RCC 7860 (cell line): ENCODE measurements at places on chromosomes 13 and 19.
A peak's percentile ranks its signal among the peaks of the same experiment; 100 is the strongest.

DNA sequence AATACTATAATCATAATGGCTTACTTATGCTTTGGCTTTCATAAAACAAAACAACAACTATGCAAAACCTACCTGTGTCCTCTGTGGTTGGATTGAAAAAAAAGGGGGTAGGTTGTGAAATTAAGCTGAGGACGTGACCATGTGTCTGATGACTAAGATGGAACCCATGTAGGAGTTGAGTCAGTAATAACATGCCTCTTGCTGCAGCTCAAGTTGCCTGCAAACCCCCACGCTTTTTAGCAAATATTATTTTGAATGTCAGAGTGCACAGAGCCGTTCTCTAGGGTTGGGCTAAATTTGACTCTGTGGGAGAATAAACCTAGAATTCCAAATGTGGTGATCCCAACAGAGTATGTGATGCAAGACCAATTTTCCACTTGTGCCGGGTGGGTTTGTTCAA is 209.3 kb downstream of the KCNRG start:
- DNase-seq: no peak

DNA sequence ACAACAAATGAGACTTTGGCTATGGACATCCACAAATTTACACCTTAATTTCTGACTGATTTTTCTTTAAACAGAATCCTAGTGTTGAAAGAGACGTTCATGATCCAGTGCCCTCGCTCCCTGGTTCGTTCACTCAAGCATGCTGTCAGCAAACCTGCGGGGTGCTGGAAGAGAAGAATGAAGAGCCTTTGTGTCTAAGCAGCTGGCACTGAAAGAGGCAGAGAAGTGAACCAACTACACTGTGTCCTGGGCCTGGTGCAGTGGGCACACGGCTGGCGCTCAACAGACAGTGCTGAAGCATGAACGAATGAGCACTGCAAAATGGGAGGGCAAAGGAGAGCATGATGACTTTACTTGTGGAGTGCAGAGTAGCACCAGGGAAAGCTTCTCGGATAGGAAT is 46.8 kb downstream of the MIPEP start:
- no peak for DNase-seq

GRCh38 chr19:49863935-49864320 is 3.4 kb downstream of the PNKP start:
- no peak for DNase-seq

DNA sequence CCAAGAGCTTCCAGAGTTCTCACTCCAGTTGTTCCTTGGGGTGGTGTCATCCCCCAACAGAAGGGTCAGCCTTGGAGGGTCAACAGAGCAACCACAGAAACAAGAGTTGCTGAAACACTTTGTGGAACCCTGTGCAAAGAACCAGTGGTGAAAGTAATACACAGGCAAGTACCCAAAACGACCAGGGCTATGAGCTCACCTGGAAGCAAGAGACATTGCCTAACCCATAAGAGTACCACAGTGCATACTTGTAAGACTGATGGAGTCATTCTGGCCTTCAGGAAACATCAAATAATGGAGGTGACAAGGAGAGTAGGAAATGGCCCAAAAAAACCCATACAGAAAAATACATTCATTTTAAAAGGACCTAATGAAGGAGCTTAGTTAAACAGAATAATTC is 184.3 kb upstream of the TSC22D1 start:
- no peak for DNase-seq

DNA sequence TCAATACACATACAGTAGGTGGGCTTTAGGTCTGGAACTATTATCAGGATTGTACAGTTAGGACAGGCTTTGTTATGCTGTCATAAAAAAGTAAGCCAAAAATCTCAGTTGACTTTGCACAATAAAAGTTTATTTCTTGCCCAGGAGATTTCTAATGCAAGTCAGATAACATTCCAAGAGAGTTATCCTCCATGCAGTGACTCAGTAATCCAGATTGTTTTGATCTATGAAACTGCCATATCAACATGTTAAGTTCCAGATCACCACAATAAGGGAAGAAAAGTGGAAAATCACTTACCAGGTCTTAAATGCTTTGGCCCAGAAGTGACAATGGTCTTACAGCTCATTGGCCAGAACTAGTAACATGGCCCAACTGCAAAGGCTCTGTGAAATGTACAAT is 636.2 kb upstream of the KLF12 start:
- DNase-seq: peak; percentile 68

DNA sequence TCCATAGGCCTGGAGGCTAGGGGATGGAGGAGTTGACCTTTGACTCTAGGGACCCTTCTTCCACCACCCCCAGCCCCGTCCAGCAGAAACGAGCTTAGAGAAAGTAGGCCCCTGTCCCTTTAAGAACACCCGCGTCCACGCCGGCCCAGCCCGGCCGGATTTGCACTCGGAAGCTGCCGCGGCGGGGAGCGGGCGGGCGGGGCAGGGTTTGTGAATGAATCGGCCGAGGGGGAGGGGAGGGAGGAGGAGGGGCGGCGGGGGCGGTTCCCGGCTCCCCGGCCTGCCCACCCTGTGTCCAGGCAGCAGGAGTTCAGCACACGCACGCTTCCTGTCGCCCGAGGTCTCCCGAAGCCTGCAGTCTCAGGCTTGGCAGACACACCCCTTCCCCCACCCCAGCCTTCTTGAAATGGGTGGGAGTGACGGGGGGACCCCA is 1.5 kb downstream of the UNC13A start:
- DNase-seq: no peak

- DNase-seq: peak; percentile 96
Measured at GRCh38 chr19:1252821-1253513, 4.6 kb downstream of the MIDN start.

GRCh38 chr13:51113969-51114368 is 2.9 kb upstream of the C13orf42 start:
- DNase-seq: no peak

DNA sequence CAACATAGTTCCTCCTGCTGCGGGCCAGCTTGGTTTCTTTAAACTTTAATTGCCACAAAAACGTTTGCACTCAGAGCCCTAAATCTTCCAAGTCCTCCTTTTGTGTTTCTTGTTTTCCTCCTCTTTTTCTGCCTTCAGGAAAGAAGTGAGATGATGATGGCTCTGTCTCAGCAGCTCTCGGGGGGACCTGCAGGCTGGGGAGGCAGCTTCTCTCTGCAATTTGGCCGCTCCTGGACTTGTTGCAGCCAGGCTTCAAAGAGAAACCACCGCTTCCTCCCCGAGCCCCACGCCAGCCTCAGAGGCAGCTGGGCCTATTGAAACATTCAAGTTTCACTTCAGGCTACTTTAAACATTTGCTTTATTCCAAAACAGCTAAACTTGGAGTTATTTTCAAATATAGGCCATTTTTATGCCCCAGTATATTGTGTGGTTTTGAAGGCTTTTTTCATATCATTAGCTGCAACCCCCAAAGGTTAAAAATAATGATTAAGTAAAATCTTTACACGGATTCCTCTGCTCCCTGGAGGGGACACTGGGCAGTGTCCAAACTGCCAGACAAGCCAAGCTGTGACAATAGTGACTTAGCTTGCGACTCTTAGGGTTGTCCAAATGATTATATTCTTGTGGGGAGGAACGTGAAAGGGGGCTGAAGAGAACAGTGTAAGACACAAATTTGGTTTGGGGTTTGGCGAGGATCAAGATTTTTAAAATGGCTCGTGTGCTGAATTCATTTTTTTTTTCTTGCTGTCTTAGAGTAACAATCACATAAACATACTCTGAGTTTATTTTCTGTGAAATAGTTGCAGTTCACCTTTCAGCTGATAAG is 330.8 kb downstream of the DLEU7 start:
- DNase-seq: no peak

DNA sequence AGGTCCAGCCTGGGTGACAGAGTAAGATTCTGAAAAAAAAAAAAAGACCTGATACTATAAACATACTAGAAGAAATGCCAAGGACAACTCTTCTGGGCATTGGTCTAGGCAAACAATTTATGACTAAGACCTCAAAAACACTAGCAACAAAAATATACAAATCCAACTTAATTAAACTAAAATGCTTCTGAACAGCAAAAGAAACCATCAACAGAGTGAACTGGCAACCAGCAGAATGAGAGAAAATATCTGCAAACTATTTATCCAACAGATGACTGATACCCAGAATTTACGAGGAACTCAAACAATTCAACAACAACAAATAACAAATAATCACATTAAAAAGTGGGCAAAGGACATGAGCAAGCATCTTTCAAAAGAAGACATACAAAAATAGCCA is 26.8 kb upstream of the GPC6 start:
- DNase-seq: no peak

GRCh38 chr19:50819636-50820035 is 4.0 kb downstream of the KLK1 start:
- DNase-seq: no peak

DNA sequence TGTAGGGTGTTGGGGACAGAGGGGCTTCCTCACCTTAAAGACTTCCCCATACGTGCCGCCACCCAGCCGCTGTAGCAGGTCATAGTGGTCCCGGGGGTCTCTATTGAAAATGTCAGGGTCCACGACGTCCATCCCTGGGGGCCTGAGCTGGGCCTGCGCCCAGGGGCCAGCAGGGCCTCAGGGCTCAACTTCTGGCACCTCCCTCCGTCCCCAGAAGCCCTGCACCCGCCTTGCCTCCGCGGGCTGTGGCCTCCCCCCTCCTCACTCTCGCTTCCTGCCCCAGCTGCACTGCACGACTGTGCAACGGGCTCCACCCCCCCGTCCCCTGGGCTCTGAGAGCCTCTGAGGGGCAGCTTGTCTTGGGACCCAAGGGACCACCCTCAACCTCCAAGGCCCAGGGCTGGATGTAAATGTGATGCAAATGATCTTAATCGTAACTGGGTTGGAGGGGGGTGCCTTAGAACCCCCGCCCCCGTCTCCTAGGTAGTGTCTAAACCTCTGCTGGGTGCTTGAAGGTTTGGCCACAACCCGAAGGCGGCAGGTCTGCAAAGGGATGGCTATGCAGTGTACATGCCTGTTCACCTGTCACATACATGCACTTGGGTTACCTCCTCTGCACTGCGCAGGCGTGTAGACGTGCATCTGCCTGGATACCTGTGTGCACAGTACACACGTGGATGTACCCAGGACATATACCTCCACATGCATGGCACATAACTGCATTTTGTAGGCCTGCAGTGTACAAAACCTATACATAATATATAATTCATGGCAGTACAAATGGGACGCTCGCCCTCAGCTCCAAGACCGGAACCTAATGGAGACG is at the start of gene MAP4K1:
TSS of gene MAP4K1 (minus strand) at position 190 of the 826 bp plus-strand sequence. CDS start at position 132, 58 bp downstream.
- DNase-seq: no peak

DNA sequence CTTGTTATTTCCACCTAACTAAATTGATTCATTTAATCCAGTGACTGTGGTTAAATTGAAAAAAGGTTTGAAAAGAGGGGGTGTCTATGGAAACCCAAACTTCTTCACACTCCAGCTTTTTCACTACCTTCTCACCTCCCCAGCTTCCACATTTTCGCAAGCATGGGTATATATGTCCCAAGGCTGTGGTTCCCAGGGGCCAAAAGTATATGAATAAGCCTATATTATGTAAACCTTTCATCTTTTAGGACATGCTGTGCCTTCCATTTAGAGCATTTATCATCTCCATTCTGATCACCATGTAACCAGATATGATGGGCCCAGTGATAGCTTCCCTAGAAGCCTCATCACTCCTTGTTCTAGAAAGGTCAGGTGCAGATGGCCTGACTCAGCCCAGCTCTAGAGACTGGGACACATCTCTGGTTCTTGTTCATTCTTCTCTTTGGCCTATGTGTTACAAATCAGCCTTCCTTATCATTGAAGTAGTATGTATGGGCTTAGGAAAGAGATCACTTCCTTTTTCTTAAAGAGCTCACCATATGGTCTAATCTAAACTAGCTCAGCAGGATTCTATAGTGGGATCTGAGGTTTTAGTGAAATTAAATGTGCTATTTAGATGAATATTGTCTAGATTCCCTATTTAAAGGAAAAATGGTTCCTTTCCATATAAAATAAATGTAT is 19.5 kb upstream of the ARL11 start:
- no peak for DNase-seq

GRCh38 chr19:4600893-4601292 is 38.4 kb upstream of the TNFAIP8L1 start:
- no peak for DNase-seq

DNA sequence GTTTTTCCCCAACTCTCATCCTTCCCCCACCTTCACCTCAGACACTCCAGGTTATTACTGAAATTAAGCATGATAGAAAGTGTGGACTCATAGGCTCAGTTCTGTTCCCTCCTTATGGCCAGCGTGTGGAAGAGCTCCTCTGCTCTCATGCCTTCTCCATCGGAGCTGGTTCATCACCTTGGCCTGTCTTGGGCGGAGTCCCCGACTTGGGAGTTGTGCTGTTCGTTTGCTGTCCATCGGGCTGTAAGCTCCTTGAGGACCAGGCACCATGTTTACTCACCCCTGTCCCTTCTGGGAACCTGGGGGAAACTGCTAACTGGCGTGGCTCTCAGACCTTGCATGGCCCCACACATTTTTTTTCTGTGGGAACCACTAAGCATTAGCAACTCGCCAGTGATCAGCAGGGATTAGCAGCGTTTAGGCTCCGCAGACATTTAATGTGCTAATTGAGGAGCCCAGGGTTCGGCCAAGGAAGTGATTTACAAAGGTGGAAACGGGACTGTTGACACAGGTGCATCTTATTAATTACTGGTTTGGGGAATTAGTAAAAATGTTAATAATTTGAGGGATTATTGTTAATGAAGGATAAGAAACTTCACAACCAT is 123.8 kb downstream of the TM9SF2 start:
- no peak for DNase-seq

GRCh38 chr19:49983645-49984229 is 22.8 kb upstream of the SIGLEC11 start:
- peak; percentile 17 for DNase-seq

GRCh38 chr13:90233933-90234672 is 1113.4 kb upstream of the MIR17HG start:
- DNase-seq: no peak

DNA sequence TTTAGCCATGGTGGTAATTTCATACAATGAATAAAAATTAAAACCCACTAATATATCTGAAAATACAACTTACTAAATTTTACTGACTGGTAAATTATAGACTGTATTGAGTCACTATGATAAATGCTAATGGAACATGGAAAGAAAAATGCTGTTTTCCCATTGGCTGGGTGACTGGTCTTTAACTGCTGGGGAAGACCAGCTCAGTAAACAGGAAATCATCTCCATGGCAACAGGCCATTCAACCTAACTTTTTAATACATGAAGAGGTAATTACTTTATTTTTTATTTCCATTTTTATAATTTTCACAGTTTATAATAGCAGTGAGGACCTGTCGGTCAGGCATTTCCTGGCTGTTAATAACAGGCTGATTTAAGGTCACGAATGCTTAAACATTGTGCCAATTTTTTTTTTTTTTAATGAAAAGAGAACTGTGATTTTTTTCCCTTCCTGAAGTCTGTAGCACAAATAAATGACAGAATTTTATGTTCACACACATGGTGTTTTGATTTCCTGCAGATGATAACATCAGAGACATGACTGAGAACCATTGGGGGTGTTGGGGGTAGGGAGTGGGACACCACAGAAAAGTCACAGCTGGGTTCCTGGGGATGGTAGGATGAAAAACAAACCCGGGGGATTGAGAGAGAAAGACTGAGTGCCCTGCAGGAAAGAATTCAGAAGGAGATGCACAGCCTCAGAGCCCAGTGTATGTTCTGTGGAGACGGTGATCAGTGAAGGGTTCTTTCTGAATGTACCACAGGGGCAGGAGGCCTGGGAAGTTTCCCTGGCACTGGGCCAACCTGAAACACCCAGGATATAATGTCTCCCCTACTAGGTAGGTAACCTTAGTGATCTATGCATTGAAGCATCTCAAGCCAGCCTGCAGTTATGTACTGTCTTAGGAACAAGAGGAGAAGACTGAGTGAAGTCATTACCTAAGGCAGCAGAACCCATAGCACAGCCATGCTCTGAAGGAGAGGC is 297.1 kb downstream of the COG6 start:
- DNase-seq: no peak

GRCh38 chr13:49476529-49476928 is 19.2 kb upstream of the PHF11 start:
- no peak for DNase-seq

GRCh38 chr13:41562541-41563178 is 105.3 kb downstream of the RGCC start:
- DNase-seq: no peak
